ENCODE measurements at places on chromosomes 2 and 18.
A peak's percentile ranks its signal among the peaks of the same experiment; 100 is the strongest.

DNA sequence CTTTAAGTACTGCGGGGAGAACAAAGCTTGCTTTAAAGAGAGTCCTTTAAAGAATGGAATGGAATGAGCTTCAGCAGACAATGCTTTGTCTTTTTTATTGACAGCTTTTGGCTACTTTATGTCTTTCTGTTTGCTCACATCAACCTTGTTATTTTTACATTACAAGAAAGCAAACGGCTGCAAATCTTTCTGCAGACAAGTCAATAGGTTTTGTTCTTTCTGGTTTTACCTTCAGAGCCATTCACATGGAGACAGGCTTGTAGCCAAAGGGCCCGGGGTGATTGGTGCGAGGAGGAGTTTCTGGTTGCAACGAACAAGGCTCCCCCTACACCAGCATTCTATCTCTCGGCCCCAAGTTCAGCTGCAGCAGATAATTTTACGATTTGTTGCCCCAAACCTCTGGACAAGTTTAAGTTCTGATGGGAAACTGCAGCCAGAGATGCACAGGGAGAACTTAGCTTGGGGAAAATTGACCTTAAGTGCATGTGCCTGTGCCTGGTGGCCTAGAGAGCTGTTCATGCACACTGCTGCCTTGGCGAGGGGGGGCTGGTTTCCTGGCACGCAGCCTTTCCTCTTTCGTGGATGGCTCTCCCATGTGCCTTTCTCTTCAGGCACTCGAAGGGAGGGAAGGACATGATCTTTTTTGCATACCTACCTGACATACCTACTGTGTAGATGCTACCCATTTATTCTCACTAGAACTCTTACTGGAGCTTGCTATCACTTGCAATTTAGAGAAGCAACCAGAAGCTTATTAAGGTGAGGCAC, 543.2 kb downstream of the DCDC2C start:
- DNase-seq = no peak

- DNase-seq = no peak
These were observed 1.7 kb upstream of the PMAIP1 start for GRCh38 chr18:59898093-59898492.

GRCh38 chr18:65439188-65439587, 311.6 kb upstream of the CDH7 start:
- DNase-seq = no peak

DNA sequence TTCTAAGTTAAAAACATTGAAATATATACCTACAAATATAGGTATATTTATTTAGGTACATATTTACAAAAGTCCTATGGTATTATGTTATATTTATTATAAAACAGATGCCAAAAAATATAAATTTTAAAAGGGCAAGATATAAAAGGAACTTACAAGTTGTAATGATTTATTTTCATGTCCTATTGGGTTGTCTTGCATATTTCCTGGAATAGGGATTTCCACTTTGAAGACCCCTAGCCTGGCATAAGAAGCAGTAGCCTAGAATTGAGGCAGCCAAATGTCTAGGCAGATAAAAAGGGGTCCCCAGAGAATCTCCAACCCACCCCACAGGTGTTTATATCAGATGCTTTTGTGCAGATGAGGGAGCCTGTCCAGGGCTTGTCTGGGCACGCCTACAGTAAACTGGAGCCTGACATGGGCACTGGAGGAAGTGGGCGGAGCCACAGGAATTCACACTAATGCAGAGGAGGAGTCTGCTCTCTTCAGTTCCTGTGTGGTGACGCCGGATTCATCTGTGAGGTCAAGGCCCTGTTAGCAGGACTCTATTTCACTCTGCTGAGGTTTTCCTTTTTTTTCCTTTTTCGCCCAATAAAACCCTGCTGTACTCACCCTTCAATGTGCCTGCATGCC, 1088.9 kb upstream of the PIK3C3 start:
- DNase-seq = peak; percentile 3

GRCh38 chr2:238281826-238282480, 6.5 kb downstream of the PER2 start:
- no peak for DNase-seq

DNA sequence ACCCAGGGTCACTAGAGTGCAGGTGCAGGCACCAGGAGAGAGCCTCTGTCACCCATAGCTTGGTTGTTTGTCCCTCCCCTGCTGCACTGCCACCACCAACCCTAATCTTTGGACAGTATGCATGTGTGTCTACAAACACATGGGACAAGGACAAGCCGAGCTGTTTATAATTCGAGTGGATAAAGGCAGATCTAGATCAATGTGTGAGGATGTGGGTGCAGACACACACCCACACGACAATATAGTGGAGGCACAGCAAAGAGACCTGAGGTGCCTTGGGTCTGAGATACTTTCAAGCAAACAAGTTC, 199.2 kb downstream of the TNS1 start:
- DNase-seq = no peak

GRCh38 chr2:182133195-182133891, 147.7 kb downstream of the PPP1R1C start:
- no peak for DNase-seq

- no peak for DNase-seq
These were observed 291.8 kb upstream of the HS6ST1 start for GRCh38 chr2:128610496-128610895.

DNA sequence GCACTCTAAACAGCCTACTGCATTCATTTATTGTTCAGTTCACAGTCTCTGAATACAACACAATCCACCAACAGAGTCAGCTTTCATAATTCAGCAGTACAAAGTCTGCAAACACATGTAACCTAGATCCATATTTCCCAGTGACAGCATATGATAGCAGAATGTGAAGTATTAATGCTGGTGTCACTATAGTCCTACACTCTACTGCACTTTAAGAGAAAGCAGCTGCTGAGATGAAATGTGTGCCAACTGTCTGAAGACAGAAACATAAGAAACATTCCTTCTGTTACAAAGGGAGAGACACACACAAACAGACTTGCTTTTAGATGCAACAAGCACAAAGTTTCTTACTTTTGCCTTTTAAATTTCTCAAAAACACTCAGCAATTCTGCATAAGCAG, 441.8 kb downstream of the ZEB2 start:
- DNase-seq = no peak

DNA sequence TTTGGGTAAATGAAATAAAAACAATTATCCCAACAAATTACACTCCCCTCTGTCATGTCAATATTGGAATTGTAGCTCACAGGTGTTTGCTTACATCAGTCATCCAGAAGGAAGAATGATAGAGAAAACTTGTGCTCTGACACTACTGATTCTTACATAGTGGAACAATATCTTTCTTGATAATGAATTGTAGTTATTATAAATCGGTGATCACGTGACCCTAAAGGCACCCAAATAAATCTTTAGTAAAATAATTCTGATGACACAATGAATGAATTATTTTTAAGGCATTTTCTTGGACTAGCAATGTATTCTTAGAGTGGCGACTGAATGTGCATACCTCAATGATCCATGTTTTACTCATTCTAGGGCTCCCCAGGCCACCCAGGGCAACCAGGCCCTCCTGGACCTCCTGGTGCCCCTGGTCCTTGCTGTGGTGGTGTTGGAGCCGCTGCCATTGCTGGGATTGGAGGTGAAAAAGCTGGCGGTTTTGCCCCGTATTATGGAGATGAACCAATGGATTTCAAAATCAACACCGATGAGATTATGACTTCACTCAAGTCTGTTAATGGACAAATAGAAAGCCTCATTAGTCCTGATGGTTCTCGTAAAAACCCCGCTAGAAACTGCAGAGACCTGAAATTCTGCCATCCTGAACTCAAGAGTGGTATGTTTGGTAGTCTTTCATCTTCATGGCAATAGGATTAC, 34.5 kb downstream of the COL3A1 start:
- DNase-seq = no peak

All from HTR-8/SVneo (cell line).